Activated CD4-positive, alpha-beta T cell treated with anti-CD3 and anti-CD28 coated beads, Interleukin-10, Interleukin-2, amounts not matched to agents 100 ng/mL and 50 ng/mL, durations not matched to agents 16 hours and 8 hours (primary cell): ENCODE measurements at places on chromosomes 7 and 10.

GRCh38 chr10:94043431-94043990, 49.8 kb downstream of the PLCE1 start:
- no peak for DNase-seq

GRCh38 chr10:44387853-44388251, 3.0 kb upstream of the CXCL12 start:
- no peak for DNase-seq

DNA sequence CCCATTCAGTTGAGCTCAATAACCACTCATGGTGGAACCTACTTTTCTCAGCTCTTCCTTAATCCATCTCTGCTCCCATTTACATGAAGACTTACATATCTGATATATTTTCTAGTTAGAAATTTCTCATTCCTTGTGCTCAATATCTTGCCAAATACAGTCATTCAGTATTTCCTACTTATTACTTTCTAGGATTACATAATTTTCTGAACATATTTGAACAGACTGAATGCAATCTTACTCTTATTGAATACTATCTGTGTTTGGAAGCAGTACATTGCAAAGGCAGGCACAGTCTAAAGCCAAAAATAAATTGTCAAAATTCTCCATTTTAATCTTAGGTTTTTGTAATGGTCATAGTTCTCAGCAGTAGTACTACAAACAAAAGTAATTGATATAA, 126.0 kb downstream of the GNAI1 start:
- DNase-seq, result no peak

- DNase-seq, result no peak
These were observed 150.0 kb upstream of the LAMB4 start for GRCh38 chr7:108280136-108280535.

- DNase-seq, result no peak
These were observed 33.0 kb downstream of the MINDY4 start for GRCh38 chr7:30804078-30804661.

DNA sequence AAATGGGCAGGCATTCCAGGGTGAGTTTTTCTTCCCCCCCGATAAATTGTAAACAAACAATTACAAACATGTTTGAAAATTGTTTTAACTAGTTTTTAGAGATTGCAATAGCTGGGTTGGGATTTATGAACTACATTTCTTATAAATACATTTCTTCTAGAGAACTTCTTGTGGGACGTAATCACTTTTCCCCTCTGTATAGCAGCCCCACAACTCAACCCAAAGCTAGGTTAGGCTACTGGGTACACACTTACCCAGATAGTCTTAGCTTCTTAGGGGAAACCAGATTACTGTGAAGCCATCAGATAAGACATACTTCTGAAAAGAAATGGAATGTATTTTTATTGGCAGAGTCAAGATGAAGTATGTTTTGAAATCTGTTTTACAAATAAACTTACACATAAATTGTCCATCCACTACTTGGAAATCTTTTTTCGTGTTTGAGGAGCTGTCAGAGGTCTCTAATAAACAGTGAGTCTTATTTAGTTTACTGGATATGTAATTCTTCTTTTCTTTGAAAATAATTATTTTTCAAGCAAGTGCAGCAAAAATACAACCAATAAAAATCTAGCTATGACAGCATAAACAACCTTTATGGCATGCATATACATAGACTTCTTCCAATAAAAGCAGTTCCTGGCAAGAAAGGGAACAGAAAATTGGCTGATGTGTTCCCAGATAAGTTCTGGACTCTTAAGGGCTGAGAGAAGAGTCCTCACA, 8.0 kb upstream of the GLRX3 start:
- DNase-seq, result no peak

DNA sequence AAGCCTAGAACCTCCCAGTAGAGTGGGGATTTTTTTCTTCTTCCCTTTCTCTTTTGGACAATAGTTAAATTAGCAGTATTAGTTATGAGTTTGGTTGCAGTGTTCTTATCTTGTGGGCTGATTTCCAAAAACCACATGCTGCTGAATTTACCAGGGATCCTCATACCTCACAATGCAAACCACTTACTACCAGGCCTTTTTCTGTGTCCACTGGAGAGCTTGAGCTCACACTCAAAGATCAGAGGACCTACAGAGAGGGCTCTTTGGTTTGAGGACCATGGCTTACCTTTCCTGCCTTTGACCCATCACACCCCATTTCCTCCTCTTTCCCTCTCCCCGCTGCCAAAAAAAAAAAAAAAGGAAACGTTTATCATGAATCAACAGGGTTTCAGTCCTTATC, 5.4 kb downstream of the OPN1SW start:
- no peak for DNase-seq

GRCh38 chr10:87550741-87551140, 46.0 kb downstream of the MINPP1 start:
- DNase-seq, result no peak

GRCh38 chr7:140683657-140684056, 10.9 kb downstream of the ADCK2 start:
- DNase-seq, result no peak

- DNase-seq, result no peak
These were observed 512.5 kb downstream of the ETV1 start for GRCh38 chr7:13476881-13477444.

DNA sequence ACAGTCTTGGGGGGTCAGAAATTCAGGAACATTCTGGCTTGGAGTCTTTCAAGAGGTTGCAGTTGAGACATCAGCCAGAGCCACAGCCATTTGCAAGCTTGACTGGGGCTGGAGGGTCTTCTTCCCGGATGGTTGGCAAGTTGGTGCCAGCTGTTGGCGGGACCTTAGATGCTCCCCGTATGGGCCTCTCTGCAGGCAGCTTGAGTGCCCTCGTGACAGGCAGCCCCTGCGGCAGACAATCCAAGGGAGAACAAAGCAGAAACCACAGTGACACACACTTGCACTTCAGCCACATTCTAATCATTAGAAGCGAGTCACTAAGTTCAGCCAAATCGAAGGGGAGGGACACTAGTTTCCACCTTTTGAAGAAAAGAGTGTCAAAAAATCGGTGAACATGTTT, 59.4 kb upstream of the MXI1 start:
- no peak for DNase-seq

DNA sequence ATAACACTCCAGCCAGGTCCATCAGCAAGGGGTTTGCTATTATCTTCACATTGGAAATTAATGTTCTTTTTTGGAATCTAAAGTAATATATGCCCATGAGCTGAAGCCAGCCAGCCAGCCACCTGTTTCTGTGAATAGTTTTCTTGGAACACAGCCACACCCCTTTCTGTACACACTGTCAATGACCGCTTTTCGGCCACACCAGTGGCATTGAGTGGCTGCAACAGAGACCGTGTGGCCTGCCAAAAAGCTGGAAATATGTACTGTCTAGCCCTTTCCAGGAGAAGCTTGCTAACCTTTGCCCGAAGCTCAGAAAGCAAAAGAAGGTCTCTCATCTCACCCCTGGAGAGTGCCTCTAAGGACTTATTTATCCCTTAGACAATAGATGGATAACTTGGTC, 98.5 kb upstream of the NPS start:
- DNase-seq, result no peak

- DNase-seq, result no peak
These were observed 23.0 kb downstream of the DBF4 start for GRCh38 chr7:87899255-87899654.

- no peak for DNase-seq
These were observed 435.2 kb upstream of the SEMA3A start for GRCh38 chr7:84629640-84630318.

DNA sequence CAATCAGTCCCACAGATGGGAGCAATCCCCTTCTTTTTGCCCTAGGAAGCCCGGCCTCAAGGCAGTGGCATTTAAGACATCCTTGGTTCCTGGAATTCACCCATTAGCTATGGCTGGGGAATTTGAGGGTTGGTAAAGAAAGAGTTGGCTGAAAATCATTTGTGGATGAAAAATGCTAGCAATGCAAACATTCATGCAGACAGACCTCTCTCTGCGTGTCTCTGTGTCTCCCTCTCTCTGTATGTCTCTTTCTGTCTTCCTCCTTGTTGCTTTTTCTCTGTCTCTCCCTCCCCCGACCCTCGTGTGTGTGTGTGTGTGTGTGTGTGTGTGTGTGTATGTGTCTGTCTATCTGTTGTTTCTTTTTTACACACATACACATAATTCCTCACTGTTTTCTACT, 19.4 kb downstream of the LDB3 start:
- DNase-seq, result no peak

- DNase-seq, result no peak
These were observed 3.8 kb upstream of the TRIM56 start for GRCh38 chr7:101081432-101081831.

DNA sequence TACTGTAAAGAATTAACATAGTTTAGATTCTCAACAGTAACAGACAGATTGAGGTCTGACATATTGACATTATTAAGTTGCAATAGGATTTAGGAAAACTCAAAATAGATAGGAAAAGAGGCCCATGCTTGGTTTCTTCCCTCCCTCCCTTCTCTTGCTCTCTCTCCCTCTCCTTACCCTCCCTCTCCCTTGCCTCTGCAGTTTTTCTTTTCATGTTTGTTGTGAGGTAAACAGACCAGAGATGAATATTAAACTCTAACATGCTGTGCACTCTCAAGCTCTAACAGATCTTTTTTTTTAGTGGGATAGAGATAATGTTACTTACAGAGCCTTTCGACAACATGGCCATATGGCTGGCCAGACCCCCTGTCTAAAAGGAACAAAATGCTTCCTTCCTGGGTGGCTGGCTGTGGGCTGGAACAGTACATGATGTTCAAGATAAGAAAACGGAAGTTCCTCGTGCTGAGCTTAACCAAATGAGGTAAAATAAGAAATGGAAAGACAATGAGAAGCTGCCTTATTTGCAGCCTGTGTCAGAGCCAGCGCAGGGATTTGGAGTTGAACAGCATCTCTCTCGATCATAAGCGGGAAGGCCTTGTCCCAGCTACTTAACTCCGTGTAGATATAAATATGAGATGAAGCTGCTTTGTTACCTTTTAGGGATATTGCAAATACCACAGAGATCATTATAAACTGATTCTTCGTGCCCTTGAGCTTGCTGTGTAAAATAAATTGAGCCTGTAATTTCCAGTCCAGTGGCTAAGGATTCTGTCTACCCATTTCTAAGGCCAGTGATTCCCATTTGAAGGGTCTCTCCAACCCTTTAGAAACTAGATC, 391.9 kb upstream of the NPVF start:
- DNase-seq, result peak; percentile 10

DNA sequence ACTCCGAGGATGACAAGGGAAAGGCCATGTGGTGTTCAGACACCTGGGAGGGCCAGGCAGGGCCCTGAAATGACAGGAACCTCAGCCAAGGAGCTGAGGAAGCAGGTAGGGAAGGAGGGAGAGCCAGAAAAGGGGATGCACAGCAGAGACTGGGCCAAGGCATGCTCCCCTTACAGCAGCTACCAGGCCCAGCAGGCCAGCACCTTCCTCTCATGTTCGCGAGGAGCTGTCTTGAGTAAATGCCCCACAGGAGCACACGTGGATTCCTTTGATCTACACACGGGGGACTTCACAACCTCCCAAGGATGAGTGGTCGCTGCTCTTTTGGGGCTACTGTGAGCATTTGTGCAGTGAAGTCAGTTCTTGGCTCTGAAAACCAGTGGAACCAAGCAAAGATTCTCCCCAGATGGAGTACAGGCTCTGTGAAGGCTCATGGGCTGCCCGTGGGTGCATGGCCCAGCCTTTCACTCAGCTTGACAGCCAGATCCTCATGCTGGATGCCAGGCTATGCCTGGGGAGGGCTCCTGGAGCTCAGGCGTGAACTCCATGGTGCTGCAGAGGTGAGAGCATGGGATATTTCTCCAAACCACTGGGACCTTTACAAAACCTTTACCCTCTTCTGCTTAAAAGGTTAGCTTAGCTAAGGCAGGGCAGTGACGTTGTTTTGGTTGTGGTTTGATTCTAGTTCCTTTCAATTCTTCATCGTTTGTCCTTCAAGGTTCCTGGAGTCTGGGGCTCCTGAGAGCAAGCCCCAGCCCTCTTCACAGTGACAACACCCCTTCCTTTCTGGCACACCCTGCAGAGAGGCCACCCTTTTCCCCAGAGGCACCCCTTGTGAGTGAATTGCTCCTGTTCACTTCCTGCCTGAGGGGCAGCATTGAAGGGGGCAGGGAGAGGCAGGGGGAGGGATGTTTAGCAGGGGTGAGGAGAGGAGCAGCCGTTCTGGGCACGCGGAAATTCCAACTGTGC, 74.2 kb upstream of the ZPBP start:
- DNase-seq, result no peak

GRCh38 chr10:99233689-99234037, 2.0 kb downstream of the HPSE2 start:
- DNase-seq, result no peak

DNA sequence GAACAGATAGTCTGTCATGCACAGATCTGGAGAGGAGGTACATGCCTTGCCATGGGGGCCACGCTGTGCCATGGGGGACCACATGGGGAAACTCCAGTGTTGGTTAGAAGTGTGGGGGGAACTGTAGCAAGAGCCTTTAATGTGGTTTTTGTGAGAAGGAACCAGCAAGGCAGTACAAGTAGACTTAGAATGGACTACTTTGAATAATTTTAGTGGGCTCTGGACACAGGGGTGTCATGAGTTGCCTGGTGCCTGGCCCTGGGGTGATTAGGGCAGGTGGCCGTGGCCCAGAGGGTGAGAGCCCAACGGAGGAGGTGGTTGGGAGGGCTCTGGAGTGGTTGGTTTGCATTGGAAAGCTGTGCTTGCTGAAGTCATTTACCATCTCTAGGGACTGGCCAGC, 77.2 kb downstream of the CXCL12 start:
- no peak for DNase-seq

DNA sequence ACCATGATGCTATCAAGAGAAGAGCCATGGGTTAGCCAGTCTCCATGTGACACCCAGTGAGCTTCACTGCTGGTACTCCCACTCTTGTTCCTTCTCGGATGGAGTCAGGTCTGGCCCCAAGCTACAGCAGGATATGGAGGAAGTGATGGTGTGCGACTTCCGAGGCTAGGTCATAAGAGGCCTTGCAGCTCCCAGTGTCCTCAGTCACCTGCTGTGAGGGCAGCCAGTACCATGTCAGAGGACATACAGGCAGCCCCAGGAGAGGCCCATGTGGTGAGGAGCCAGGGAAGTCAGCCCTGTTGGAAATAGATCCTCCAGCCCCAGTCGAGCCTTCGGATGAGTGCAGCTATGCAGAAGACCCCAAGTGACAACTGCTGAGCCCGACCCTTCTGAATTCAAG, 237.0 kb downstream of the EBF3 start:
- no peak for DNase-seq

DNA sequence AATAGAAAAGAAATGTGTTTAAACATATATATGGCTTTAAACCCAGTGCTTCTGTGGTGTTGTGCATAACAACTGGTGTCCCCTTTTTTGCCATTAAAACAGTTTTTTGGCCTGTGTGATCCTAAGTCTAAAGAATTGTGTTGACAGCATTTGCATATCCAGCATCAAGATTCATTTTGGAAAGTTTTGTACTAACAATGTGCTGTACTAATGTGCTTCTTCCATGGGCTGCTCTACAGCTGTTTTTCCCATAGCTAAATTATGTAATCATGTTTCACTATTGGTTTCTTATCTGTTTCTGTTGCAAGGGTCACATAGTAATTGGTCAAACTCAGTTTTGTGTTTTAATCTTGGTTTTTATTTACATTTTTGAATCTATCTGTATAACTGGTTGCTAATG, 5.5 kb downstream of the CNNM2 start:
- no peak for DNase-seq

- no peak for DNase-seq
These were observed 41.3 kb upstream of the TRIL start for GRCh38 chr7:28999427-28999826.

GRCh38 chr10:122182308-122182707, 88.8 kb upstream of the BTBD16 start:
- DNase-seq, result no peak
